HCT116 (cell line): ENCODE measurements at places on chromosomes 12 and 14.

- DNase-seq, result no peak
Measured at GRCh38 chr14:74491956-74492775, 939 bp downstream of the NPC2 start.

GRCh38 chr12:116943419-116944372 is 32.9 kb downstream of the FBXW8 start:
- DNase-seq, result no peak

DNA sequence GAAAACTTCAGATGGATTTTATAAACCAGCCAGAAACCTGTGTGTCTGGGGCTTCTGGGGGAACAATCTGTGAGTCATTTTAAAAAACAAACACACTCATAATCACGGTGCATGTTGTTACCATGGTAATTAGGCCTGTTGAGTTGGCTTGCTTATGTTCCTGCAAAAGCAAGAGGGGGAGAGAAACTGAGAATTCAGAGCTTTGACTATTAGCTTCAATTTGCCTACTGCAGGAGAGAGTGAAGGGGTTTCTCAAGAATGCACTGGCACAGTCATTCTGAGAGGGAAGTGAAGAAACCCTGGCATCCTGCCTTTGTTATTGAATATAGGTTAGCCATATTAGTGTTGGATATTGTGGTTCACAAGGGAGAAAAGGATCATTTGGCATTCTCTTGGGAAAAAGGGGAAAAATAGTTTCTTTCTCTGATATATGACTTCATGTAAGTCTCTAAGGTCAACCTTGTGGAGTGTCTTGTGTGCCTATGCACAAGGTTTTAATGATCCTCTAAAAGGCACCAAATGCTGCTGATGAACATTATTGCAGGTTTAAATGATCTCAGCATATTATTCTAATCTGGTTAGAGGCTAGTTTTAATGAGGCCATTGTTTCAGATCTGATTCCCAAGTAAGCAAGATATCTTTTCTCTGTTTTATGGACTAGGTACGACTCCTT is 12.9 kb downstream of the GNG2 start:
- peak; percentile 24 for DNase-seq

DNA sequence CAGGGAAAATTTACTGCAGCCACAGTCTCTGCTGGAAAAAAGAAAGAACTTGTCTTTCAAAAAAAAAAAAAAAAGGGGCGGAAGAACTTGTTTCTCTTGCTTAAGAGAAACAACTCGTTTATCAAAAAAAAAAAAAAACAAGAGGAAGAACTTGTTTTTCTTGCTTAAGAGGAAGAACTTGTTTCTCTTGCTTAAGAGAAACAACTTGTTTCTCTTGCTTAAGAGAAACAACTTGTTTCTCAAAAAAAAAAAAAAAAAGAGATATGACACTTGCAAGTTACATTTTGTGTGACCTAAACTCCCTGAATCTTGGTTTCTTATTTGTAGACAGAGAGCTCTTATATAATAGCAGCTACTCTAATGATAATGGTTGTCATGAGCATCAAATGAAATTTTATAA is 44.7 kb upstream of the USP15 start:
- DNase-seq, result no peak
